Neural crest cell (in vitro differentiated cells): ENCODE measurements at places on chromosomes 2 and 18. TPM values are rescaled to one million over a fixed set of nuclear protein-coding genes. Genes with fewer than 3 reads are reported as not detected.

The SLC30A3 gene
- total RNA-seq = 0.48 and 0.93 TPM in 2 replicates

The ACTR1B gene
- 62.6 and 63.4 TPM in 2 replicates for total RNA-seq

The NDC80 gene
- 49.5 and 52.1 TPM in 2 replicates for total RNA-seq

The UGT1A4 gene
- total RNA-seq = not detected in 2 replicates

The ITGB6 gene
- not detected in 2 replicates for total RNA-seq

The CLEC4F gene
- total RNA-seq = not detected in 2 replicates

The EIPR1 gene
- total RNA-seq = 33.0 and 34.9 TPM in 2 replicates
